ENCODE measurements at places on chromosomes 7 and 10.
A peak's percentile ranks its signal among the peaks of the same experiment; 100 is the strongest.

DNA sequence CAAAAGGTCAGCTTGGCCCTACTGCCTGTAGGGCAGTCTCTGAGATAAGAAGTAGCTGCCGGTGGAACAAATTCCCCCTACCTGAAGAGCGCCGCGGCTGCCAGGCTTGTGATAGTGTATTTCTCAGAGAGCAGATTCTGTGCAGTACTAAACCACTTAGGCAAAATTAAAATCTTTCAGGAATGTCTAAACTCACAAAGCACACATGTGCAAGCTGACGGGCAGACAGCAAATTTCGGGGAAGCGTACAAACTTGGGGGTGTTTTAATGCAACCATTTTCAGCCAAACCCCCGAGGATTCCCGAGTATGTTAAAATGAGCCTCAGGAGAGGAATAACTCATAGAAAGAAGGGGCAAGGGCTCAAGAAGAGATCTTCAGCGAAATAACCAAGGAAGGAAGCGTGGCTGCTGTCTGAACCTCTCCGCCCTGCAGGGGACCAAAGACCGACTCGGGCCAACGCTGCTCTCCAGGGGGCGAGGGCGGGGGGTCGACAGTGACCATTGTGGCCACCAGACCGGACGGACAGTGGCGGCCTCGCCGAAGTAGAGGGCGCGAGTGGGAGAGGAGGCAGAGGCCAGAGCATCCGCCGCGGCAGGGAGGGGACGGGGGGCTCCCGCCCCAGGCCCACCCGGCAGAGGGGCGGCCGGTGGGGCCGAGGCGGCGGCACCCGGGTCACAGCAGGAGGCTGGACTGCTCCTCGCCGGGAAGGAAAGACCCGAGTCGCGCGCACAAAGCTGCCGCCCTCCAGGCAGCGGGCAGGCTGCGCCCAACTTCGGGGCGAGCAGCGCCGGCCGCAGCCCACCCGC lies 819 bp downstream of the HYCC1 start:
- DNase-seq, result peak; percentile 53

- DNase-seq, result no peak
Observed at GRCh38 chr10:1086787-1087186, 30.6 kb downstream of the WDR37 start.

DNA sequence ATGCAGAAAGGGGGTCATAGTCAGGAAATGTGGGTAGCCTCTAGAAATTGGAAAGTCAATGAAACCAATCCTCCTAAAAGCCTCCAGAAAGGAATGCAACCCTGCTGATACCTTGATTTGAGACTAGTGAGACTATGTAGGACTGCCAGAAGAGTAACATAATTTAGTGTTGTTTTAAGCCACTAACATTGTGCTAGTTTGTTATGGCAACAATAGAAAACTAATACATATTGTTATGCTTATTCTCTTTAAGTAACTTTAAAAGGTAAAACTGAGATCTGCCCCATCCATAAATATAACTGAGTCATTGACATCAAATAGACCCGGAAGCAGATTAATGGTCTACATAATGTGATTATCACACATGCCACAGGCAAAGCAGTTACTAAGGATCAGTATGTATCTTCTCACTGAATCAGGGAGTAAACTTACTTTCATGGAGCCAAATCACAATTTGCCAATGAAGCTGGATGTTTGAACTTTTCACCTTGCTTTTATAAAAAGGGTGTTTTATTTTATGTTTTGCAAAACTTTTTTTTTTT lies 146.4 kb upstream of the TMEM106B start:
- DNase-seq, result no peak

DNA sequence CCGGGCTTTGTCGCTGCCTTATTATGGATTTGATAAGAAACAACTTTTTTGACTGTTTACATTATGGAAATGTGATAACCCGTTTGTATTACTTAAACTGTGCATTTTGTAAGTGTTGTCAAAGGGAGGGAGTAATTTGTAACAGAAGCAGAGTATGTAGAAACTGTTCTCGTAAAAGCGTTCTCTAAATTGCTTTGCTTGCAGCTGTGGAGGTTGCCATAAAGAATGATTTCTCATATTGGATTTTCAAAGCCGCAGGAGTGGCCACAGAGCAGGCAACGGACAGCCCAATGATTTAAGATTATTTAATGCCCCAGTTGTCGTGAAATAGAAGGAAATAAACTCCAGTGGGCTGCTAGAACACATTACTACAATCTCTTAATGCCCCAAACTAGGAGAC lies 114.0 kb upstream of the INSYN2A start:
- no peak for DNase-seq

GRCh38 chr10:102869258-102870198 lies at the start of gene AS3MT:
Gene AS3MT (plus strand): TSS chr10:102869470. CDS start chr10:102869593, 123 bp downstream.
- DNase-seq, result peak; percentile 73

- no peak for DNase-seq
Observed at GRCh38 chr10:109911903-109912302, 11.4 kb downstream of the XPNPEP1 start.

GRCh38 chr7:96685755-96686154 lies 23.9 kb downstream of the SEM1 start:
- no peak for DNase-seq

DNA sequence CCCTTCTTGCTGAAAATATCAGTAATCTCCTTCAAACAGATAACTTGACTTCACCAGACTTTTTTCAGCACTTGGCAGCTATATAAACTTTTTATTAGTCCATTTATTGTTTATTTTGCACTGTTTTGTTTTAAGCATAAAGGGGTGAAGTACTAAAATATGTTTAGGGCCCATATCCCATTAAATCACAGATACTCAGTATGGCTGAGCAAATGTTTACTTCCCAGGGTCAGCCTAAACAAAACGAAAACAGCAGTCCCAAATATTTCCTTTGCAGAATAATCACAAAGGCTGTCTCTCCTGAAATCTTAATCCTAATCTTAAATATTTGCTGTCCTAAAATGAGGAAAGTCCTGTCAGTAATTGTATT lies 649.6 kb downstream of the TNS3 start:
- DNase-seq, result no peak

DNA sequence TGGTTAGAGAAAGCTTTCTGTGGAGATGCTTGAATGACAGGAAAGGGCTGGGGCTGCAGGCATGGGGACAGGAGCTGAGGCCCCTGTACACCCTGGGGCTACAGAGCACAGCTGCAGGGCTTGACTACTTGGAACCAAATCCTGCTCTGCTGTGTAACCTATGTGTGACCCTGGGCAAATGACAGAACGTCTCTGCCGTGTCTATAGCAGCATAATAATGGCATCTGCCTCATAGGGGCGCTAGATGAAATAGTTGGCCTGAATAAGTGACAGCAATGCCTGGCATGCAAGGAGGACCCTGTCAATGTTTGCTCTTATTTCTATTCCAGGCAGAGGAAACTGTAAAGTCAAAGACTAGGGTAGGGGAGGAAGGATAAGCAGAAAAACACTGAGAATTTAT lies 254.0 kb downstream of the USP6NL start:
- DNase-seq, result no peak

- DNase-seq, result no peak
Observed at GRCh38 chr7:9328296-9328695, 894.9 kb downstream of the NXPH1 start.

DNA sequence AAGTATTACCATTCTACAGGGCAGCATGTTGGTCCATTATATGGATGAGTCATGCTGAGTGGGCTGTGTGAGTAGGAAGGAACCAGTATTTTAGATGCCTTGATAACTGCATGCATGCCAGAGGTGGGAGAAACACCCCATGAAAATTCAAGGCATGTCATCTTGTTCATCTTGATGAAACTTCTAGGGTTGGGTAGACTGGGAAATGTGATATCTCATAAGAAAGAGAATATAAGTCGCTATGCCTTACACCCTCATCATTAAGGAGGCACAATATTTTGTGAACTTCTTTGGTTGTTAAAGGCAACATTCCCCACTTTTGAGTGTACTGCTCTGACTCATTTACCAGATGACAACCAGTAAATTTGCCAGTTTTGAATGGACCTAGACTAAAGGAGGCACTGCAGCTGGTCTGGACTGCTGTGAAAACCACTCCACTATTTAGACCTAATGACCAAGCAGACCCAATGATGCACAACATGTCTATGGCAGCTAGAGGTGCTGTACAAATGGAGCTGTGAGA lies 48.0 kb downstream of the ZNF365 start:
- no peak for DNase-seq

DNA sequence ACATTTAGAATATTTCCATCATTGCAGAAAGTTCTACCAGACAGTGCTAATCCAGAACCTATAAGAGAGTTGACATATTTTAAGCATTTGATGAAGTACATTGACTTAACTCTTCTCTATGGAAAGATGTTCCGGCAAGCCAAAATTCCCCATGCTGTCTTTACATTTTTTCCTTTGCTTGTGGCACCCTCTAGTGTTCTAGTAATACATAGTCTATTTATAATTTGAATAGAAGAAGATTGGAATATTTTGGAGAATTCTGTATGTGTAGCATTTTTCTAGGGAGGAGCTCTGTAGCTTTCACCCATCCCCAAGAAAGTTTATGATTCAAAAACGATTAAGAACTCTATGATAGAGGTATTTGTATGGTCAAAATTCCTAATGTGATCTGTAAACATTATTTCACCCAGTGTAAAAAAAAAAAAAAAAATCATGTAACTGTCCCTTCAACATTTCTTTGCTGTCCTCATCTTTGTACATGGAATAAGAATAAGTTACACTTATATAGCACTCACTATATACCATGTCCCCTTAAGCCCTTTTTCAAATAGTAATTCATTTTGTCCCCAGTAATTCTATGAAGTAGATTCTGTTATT lies 33.2 kb downstream of the NRF1 start:
- peak; percentile 42 for DNase-seq

- no peak for DNase-seq
Observed at GRCh38 chr10:50540069-50540825, 83.5 kb downstream of the SGMS1 start.

DNA sequence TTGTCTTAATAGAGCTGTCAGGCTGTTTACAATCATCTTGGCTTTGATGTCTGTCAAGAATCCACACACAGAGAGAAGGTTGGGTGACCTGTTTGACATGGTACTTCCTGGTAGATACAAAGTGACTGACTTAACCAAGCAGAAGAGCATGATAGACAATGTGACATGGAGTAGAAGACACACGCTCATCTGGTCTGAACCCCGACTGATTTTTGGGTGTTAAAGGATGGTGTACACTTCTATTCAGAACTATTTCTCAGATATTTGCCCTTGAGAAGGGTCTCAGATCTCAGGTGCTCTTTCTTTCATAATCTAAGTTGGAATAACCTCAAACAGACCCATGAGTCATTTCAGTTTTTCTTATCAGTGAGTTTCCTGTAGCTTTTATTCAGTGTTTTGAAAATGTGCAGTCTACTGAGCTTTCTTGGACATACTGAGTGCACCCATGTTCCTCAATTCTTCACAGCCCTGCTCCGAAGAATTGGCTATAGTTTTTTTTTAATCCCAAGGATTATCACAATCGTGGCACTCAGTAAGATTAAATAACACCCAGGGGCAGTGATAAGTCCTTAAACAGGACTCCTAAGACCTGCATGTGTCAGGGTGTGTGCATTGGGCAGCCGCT lies 46.4 kb upstream of the NXPH1 start:
- no peak for DNase-seq

DNA sequence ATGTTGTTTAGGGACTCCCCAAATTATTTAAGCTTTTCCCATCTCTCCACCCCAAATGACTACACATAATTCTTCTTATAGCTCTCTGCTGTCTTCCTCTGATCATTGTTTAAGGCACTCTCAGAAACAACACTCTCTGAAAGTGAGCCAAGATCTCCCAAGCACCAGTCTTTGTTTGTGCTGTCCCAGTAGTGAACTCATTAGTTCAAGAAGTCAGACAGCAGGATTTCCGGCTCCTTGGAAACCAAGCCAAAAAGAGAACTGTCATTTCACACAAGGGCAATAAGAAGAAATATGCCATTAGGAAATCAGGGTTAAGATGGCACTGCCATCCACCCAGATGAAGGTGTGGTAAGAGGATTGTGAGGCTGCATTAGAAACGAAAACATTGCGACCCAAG lies 83.1 kb downstream of the FZD1 start:
- DNase-seq, result peak; percentile 28

GRCh38 chr10:102457591-102458150 lies 6.3 kb upstream of the C10orf95 start:
- DNase-seq, result no peak

DNA sequence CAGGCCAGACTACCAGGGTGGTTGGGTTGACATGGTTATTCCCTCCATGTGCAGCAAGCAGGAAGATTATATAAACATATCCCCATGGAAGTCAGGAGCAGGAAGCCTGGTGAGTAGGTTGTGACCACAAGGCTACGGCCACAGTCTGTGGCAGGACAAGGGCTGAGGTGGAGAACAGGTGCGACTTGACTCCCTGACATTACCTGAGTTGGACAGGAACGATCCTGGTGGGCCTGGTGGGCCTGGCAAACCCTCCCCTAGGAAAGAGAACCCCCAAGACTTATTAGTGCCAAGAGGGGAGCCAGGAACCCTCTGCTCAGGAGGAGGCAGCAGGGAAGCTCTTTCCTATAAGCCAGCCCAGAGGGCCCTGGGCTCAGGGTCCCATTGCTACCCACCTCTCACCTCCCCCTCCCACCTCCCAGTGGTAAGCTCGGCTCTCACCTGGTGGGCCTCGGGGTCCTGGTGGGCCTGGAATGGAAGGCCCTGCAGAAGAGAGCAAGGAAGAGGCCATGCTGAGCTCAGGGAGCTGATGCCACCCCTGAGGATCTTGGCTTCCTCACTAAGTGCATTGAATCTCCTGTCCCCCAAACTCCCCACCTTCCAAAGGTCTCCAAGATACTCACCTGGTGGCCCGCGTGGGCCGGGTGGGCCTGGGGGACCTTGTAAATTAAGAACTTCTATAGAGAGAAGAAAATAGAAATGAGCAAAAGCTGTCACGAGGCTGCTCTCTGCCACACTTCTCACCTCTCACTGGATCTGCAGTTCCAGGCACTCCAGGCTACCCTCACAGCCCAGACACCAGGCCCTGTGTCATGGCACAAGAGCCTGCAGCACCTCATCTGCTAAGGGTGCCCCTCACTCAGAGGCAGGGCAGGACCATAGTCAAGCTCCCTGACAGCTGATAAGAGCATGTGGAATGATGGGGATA lies 44.6 kb downstream of the COL17A1 start:
- DNase-seq, result peak; percentile 10

DNA sequence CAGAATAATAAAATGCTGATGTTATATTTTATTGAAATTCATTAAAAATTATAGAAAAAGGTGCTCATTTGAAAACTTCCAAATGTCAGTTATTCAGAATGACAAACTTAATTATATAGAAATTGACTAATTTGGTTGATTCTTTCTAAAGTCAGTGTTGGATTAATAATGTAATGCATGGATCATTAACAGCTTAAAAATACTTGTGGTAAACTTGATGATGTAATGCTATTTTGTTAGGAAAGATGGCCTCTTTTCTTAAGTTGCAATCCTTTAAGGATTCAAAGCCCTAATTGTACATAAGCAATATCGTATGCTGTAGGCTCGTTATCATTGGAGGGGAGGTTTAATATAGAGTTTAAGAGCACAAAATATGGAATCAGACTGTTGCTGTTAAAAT lies 141.2 kb downstream of the ZEB1 start:
- no peak for DNase-seq

DNA sequence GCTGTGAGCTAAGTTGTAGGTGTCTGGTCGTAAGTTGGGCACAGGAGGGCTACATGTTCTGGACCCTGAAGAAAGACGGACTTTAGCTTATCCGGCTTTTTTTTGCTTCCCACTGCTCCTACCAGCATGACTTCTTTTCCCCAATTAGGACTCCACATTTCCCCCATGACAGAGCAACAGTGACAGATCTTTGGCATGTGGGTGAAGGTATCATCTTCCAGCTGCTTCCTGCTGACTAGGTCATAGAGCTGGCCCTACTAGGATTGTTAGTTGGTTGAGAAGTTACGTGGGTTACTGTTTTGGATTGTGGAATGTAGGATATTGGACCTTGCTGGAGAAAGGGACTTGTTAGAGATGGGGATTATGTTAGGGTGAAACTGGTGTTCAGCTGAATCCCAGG lies 21.4 kb downstream of the LANCL2 start:
- no peak for DNase-seq

Measured in femur (tissue), 1 donor.